Kidney glomerular epithelial cell (primary cell): ENCODE measurements at places on chromosomes 2 and 18.

GRCh38 chr2:28547906-28548600 is 52.2 kb downstream of the PLB1 start:
- no peak for DNase-seq

GRCh38 chr18:77733292-77733903 is 483.8 kb downstream of the GALR1 start:
- DNase-seq: no peak

DNA sequence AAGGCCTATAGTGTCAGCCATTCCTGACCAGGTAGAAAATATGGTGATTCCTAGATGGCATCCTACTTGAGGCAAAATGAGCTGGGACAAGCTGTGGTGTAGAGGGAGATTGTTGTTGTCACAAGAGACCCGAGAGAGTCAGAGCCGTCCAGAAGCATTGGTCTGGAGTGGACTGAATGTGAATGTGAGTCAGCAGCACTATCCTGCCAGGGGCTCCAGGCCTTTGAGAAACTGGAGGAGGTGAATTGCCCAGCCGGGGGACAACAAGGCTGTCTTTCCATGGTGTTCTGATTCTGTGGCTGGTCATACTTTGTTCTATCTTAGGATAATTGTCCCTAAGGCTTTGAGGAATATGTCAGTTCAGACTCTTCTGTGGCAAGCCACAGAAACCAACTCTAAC is 29.4 kb upstream of the EIF2AK3 start:
- no peak for DNase-seq

- DNase-seq: no peak
Measured at GRCh38 chr2:10773821-10774341, 38.7 kb downstream of the PDIA6 start.

- DNase-seq: no peak
Measured at GRCh38 chr2:189549449-189549832, 31.1 kb downstream of the SLC40A1 start.

DNA sequence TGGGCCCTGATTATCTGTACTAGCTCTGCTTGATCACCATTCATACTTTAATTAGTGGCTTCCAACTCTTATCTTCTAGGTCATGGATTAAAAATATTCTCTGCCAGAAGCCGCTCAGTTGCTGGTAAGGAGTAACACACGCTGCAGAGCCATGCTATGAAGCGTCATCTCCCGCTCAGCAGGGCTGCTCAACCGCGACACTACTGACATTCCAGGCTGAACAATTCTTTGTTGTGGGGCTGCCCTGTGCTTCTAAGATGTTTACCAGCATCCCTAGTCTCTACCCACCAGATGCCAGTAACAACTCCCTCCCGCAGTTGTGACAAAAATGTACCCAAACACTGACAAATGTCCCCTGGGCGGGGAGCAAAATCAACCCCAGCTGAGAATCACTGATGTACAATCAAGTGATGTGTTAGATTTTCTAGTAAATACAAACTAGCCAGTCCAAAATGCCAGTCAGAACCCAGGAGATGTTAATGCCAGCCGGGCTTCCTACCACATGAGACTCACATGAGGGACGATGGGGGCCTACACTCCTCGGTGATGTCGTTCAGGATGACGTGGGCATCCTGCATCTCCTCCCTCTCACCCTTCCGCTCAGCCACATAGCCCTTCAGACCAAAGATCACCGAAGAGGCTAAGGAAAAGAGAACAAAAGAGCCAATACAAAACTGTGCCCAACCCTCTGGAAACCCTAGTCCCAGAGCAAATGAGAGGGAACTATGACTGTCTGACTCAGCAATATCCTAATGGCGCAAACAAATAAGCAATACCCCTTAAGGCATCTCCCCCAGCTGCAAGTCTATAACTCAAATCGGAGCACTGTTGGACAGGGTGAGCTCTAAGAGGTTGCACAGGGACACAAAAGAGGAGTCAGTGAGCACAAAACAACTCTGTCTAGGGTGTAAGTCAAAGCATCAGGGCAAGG is 15.6 kb downstream of the ILKAP start:
- peak; percentile 9 for DNase-seq
